AG09309 (cell line): ENCODE measurements at places on chromosomes 3 and 15.

DNA sequence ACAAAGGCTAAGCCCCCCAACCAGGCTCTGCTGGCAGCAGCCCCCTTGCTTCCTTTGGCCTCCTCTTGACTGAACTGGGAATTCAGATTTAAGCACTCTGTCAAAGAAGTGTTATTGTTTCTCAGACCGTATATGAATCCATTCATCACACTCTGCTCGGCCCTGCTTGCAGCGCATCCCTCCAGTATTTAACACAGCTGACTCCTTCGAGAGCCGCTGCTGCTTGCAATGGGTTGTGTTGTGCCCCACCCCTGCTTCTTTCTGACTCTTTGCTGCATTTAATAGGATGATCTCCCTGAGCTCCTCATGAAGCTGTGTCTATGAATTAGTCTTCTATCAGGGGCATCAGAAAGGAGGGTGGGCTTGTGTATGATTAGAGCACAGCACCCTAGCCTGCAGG lies 31.2 kb downstream of the C3orf20 start:
- DNase-seq, result no peak

DNA sequence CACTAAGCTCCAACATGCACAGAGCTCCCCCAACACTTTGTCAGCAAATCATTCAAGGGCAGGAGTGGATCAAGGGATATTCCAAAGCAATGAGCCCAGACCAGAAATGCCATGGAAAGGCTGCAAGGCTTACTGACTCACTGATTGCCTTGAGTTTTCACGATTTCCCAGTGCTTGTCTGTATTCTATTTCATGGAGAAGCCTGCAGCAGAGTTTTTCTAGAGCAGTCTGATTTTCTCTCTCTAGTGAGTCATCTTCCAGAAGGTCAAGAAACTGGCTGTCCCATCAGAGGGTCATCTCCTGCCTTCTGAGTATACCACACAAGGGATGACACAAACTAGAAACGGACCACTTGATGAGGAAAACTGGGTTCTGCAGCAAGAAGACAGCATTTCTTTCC lies 16.5 kb downstream of the LMCD1 start:
- DNase-seq, result no peak

GRCh38 chr15:100461049-100461448 lies 67.7 kb downstream of the CERS3 start:
- DNase-seq, result no peak

DNA sequence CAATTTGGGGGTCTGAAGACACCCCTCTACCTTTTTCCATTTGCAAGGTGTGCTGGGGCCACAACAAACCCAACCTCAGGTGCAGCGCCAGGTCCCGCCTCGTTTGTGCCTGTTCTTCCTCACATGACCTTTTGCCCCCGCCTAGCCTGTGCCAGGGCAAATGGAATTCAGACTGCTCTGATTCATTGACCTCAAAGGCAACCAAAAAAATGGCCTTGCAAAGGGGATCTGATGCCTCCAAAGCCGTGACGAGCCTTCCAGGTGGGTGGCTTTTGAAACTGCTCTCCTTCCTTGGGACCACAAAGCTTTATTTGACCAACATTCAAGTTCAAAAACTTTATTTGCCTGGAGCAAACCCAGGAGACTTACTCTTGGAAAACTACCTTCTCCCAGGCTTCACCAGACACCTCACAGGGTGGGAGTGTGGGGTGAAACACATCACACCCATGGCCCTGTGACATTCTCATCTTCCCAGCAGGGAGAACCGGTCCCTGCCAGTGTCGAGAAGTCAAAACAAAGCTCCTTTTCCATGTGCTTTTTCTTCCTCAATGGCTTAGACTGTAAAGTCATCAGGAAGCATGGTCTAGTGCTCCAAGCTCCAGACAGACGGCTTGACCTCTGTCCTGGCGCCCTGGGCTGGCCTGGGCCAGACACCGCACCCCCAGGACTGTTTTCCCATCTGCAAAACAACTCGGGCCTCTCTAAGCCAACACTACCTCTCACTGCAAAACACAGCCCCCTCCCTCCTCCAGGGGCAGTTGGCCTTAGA lies 103.9 kb upstream of the HES1 start:
- DNase-seq, result no peak

- DNase-seq, result no peak
Measured at GRCh38 chr3:11799791-11800190, 46.9 kb downstream of the TAMM41 start.

DNA sequence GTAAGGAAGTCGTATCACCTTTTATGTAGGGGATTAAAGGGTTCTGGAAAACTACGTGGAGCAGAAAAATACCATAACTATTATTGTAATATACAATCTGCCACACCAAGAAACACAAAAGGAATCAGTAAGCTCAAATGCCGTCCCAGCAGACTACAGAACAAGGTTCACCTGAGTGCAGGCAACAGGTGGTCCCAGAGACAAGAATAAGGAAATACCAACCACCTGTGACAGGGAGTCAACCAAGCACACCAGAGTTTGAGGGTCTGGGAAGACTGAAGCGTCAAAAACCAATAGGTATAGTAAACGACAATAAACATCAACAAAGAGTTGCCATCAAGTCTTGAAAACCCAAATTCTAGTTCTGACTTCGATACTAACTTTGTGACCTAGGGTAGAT lies 12.1 kb downstream of the SLC24A5 start:
- no peak for DNase-seq

DNA sequence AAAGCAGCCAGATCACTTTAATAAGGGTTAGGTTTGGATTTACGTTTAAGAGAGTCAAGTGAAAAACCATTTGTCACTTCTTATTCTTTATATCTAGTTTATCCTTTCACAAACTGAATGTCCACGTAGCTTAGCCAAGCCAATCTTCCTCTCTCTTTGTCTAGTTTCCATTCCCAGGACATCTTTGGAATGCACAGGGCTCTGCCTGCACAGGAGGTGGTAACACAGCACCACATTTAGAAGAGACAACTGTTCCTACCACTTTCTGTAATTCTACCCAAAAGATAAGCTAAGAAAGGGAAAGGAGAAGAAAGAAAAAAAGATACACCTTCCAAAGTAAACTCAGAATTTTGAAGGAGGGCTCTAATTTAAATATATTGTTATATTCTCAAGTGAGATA lies 67.9 kb downstream of the IGSF11 start:
- DNase-seq, result no peak

DNA sequence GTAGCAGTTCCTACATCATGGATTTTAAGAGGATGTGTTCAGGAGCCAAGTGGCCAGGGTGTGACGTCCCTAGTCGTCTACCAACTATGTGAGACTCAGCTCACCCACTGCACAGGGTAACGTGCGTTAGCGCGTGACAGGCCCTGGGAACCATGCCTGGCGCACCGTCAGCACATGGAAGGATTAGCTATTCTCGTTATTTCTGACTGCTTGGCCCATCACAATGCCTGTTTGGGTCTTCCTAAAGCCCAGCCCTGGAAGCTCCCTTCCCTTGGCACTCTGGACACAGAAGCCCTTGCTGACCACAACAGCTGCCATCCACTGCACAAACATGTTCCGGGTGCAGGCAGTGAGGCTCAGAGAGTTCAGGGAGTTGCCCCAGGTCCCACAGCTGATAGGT lies 91.0 kb upstream of the RPL32 start:
- no peak for DNase-seq

GRCh38 chr3:114436182-114436581 lies 142.4 kb downstream of the TIGIT start:
- DNase-seq, result no peak

- no peak for DNase-seq
Measured at GRCh38 chr3:195004512-195005250, 266.3 kb downstream of the XXYLT1 start.

GRCh38 chr15:84880007-84880406 lies 4.5 kb upstream of the SLC28A1 start:
- no peak for DNase-seq

- no peak for DNase-seq
Measured at GRCh38 chr15:31305375-31305774, 21.3 kb upstream of the KLF13 start.

- DNase-seq, result no peak
Measured at GRCh38 chr3:189292667-189293484, 121.1 kb downstream of the TPRG1 start.

DNA sequence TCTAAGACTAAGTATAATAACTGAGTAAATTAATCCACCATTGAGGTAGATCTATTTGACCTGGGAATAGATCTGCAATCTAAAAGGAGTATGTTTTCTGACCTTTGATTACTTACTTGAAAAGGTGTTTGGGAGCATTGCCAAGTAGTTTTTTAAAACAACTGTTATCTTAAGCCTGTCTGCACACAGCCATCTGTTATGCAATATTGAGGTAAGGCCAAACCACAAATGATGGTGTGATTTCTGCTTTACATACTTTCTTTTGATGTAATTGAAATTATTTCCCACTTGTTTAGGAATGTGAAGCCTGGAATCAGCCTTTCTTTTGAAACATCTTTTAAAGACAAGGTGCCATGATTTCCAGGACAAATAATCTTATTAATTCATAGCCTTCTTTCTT lies 274.0 kb downstream of the BBX start:
- DNase-seq, result peak; percentile 20

DNA sequence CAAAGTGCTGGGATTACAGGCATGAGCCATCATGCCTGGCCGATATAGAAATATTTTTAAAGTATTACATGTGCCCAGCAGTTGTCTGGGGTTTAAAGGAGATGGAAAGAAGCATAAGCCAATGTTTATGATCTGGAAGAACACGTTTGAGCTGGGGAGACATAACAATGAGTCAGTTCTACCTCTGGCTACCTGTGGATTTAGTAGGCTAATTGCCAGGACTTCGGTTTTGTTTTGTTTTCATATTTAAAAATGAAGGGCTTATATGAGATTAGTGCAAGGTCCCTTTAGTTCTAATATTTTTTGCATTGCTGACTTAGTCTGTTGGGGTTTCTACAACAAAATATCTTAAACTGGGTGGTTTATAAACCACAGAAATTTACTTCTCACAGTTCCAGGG lies 22.9 kb upstream of the TNFSF10 start:
- DNase-seq, result no peak

GRCh38 chr15:89971592-89971997 lies 29.5 kb upstream of the ZNF710 start:
- DNase-seq, result peak; percentile 18

DNA sequence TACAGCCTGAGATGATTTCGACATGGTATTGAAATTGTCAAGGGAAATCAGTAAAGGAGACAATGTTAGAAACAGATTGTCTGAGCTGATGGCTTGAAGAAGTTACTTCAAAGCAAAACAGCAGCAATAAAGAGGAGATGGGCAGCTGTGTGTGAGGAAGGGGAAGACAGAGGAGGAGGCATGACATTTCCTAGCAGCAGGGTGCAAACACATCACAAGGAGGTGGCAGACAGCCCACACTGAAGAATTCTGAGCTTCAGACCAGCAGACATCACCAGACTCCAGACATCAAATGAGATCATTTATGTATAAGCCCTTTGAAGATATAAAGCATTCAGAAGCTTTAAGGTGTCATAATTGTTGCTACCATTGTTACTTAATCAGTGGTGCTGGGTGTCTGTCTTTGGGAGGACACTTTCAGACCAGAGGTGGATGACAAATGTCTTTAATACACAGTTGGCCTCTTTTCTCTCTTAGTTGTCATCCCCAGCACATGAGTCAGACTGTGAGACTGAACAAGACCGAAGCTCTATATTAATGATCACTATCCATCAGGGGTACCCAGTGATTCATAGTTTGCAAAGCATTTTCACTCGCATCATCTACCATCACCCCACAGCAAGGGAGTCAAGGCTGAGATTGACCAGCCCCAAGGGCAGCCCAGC lies 203.9 kb downstream of the MINAR1 start:
- DNase-seq, result no peak

DNA sequence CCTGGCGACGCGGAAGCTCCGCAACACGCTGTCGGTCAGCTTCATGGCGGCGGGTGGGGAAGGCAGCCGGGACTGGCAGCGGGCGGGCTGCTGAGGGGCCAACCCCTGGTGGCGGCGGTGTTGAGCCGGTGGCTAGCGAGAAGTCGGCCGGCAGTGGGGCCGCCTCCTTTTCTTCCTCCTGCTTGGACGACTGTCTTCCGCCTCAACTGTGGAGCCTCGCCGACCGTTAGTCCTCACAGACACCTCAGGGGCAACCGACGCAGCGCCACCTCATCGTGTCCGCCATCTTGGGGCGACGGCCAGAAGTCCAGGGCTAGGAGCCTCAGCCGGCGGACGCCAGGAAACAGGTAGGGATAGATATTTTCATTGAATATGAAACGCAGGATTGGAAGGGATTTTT lies 875.1 kb downstream of the NSUN3 start:
- no peak for DNase-seq

GRCh38 chr3:62872318-62872717 lies 2.9 kb downstream of the CADPS start:
- DNase-seq, result no peak

DNA sequence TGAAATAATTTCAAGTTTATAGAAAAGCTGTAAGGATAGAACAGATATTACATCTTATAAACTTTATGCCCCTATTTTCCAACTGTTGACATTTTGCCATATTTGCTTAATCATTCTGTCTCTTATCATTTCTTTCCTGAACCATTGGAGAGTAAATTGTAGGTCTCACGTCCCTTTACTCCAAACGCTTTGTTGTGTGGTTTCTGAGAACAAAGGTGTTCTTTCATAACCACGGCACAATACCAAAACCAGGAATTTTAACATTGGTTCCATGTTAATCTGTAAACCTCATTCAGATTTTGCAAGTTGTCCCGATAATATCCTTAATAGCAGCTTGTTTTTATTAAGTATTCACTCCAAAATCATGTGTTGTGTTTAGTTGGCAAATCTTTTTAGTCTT lies 134.8 kb downstream of the AKAP13 start:
- DNase-seq, result no peak

- DNase-seq, result no peak
Measured at GRCh38 chr3:45940781-45941365, 2.4 kb upstream of the CXCR6 start.
